ENCODE measurements at places on chromosomes 3 and 15.
A peak's percentile ranks its signal among the peaks of the same experiment; 100 is the strongest.

DNA sequence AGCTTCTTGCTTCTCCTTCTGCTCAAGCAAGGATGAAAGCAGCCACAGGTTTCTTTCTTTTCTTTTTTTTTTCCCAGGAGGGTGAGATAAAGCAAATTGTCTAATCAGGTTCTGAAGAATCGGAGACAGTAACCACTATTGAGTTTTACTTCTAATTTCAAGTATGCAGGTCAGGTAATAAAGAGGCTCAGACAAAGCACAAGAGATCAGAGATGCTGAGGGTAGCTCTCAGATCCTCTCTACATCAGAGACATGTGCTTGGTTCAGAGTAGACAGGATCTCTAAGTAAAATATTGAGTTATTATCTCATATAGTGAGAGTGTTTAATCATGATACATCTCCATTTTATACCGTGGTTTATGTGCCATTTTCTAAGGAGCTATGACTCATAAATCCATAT is 168.5 kb downstream of the NFKBIZ start:
- no peak for DNase-seq

DNA sequence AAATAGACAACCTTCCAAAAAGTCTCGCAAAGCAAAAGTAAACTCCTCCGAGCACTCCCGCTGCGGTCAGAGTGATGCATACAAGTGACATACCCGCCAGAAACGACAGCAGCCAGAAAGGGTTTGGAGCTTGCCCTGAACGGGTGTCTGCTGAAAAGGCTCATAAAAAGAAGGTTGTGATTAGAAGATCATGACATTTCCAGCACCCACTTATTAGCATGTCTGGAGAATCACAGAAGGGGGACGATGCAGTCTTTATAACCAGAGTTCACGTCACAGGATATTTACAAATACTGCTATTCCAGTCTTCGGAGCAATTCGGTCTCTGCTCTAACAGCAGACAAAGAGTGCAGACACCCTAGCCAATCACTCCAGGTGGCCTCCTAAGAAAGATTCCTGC is 59.1 kb upstream of the FRMD4B start:
- DNase-seq, result no peak

DNA sequence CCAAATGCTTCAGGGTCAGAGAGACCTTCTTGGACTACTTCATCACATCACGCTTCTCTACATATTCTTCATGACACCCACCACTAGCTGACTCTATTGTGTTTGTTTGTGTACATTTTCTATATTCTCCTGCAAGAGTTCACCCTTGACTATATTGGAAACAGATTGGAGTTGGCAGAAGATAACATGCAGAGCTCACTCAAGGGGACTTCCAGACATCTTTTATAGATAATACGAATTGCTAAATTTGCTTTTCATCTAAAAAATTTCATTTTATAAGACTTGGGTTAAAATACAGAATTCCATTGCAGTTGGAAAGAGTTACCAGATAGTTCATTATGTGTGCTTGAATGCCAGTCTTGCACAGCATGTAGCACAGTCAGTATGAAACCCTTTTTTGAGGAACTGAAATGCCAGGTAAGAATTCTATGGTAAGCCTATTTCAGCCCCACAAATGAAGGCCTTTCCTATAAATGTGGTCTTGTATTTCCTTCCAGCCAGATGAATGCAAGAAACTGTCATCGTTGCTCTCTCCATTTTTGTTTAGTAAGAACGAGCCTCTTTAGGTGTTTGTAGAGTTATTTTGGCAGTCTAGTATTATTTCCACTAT is 177.6 kb downstream of the GHSR start:
- DNase-seq, result no peak

DNA sequence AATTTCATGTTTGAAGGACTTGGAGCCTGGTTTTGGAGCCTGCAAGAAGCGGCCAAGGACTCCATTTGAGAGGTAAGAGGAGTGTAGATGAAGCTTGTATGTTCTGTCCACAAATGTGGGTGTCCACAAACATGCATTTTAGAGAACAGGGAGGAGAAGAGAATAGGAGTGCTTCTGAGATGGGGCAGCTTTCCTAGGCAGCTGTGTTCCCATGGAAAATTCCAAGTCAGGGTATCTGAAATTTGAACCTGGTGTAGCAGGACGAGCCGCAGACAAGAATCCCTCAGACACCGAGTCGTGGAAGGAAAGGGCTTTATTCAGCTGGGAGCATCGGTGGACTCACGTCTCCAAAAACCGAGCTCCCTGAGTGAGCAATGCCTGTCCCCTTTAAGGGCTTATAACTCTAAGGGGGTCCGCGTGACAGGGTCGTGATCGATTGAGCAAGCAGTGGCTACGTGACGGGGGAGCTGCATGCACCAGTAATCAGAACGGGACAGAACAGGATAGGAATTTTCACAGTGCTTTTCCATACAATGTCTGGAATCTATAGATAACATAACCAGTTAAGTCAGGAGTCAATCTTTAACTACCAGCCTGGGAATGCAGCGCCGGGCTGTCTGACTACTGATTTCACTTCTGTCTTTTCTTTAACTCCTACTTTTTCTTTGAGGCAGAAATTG is 71.4 kb upstream of the WDR72 start:
- no peak for DNase-seq

DNA sequence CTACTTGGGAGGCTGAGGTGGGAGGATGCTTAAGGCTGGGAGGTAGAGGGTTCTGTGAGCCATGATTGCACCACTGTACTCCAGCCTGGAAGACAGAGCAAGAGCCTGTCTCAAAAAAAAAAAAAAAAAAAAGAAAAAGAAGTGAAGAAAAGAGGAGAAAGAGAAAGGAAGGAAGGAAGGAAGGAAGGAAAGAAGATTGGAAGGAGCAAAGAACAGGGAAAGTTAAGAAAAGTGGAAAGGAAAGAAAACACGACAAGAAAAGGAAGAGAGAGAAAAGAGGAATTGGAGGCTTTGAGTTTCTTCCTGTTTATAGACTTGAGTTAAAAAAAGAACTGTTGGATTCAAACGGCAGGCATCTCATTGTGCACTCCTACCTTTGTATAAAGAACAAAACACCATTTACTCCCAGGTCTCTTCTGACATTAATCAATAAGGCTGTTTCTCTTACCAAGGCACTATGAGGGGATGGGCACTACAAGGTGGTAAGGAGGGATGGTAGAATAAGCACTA is 73.5 kb downstream of the EDEM1 start:
- DNase-seq, result no peak

DNA sequence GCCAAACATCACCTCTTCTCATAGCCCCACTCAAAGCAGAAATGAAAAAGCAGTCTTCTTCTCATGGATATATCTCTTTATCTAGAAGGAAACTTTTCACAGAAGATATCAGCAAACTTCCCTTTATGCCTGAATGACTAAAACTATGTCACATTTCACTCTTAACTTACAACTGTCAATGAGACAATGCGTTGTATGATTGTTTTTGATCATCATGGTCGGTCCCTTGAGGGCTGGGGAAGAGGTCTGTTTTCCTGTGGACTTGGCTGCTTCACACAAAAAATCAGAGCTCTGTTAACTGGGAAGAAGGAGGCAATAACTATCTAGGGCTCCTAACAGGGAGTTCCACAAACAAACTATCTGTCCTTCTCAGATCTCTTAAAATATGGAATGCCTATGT is 5.1 kb downstream of the NLGN1 start:
- no peak for DNase-seq

GRCh38 chr3:73815966-73816365 is 191.2 kb upstream of the PDZRN3 start:
- DNase-seq, result no peak

DNA sequence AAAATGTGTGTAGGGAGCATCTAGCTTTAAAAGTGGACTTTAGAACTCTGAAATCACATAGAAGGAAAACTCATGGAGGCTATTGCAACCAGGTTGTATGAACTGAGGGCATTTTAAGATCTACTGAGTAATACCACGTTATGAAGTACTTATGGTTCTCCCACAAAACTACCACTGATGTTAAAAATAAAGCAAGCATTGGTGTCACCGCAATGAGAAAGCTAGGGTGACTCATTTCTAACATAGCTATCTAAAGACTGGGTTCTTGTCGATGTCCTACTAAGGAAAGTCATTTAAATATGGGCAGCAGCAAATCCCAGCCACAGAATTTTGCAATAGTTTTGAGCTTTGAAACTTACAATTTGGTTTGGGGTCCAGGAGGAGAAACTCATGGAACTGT is 584.8 kb downstream of the DIPK2A start:
- no peak for DNase-seq

GRCh38 chr3:133540896-133541674 is 32.4 kb upstream of the CDV3 start:
- no peak for DNase-seq

DNA sequence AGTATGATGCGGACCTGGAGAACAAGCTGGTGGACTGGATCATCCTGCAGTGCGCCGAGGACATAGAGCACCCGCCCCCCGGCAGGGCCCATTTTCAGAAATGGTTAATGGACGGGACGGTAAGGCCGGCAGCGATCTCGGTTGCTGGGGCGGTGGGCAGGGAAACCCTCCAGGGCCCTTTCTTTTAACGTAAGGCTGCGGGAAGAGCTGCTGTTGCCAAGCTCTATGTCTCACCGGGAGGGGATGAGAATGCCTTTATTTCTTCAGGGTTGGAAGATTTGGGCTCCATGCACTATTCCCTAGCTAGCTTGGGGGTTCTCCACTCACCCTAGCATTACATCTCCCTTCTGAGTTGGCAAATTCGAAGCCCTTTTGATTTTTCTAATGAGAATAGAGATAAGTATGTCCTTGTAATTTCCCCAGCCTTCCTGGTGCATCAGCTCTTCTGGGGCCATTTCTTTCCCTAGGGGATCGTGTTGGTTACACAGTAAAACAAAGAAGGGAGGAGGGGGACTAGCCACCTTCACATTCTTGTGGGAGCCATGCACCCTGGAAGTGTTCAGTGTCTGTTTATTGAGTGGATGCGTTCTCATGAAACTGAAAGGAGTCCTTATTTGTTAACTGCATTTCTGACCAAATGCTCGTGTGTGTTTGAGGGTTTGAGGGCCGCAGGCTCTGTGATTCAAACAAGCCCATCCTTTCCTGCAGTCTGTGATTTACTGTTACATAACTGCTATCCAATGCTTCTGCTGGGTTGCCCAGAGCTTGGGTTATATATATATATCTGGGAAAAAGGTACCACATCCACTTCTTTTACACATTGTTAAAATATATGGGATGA is 982 bp downstream of the TAGLN3 start:
- no peak for DNase-seq

GRCh38 chr3:49807431-49808114 is 4.5 kb downstream of the INKA1 start:
- DNase-seq, result no peak

- DNase-seq, result peak; percentile 77
Observed at GRCh38 chr3:150106740-150107428, 136.2 kb upstream of the PFN2 start.

GRCh38 chr15:77185242-77185785 is 114.4 kb upstream of the TSPAN3 start:
- DNase-seq, result no peak

DNA sequence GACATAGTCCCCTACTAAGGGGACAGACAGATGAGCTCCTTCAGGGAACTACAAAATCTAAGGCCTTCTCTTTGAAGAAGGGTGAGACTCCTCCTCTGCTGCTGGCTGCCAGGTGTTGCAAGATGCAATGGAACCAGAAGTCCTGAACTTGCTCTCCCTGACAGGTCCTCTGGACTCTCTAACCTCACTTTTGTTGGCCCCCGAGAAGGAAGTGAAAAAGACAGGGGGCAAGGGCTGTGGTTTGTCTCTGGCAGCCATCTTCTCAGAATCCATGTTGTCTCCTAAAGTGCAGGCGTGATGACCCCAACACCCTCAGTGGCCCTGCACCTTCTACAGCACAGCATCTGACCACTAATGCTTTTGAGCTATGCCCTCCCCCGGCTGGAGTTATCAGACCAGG is 292.5 kb downstream of the CHST2 start:
- DNase-seq, result no peak

GRCh38 chr3:15476378-15476777 is 45.1 kb downstream of the COLQ start:
- DNase-seq, result no peak

GRCh38 chr3:195537995-195538394 is 5.1 kb downstream of the PPP1R2 start:
- DNase-seq, result no peak

- DNase-seq, result peak; percentile 6
Observed at GRCh38 chr15:64938192-64938591, 26.5 kb downstream of the ANKDD1A start.

- DNase-seq, result no peak
Observed at GRCh38 chr15:37038716-37039106, 61.6 kb downstream of the MEIS2 start.

- DNase-seq, result no peak
Observed at GRCh38 chr3:10357592-10358308, 36.8 kb upstream of the SEC13 start.

- DNase-seq, result no peak
Observed at GRCh38 chr15:80289528-80290495, 37.8 kb upstream of the CTXND1 start.

DNA sequence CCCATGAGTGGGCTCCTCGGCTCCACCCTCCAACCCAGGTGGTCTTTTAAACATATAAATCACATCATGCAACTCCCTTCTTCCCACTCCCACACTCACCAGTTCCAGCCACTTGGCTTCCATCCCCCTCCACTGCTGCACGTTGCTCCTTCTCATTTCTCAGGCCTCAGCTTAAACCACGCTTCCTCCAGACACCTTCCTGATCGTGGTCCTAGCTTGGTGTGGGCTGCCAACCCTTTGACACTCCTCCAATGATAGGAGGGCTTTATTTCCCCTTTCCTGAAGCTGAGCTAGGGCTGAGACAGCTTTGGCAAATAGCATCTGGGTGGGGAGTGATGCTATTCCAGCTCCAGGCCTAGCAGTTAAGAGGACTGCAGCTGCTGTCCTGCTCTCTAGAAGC is 130.1 kb downstream of the SRGAP3 start:
- no peak for DNase-seq

DNA sequence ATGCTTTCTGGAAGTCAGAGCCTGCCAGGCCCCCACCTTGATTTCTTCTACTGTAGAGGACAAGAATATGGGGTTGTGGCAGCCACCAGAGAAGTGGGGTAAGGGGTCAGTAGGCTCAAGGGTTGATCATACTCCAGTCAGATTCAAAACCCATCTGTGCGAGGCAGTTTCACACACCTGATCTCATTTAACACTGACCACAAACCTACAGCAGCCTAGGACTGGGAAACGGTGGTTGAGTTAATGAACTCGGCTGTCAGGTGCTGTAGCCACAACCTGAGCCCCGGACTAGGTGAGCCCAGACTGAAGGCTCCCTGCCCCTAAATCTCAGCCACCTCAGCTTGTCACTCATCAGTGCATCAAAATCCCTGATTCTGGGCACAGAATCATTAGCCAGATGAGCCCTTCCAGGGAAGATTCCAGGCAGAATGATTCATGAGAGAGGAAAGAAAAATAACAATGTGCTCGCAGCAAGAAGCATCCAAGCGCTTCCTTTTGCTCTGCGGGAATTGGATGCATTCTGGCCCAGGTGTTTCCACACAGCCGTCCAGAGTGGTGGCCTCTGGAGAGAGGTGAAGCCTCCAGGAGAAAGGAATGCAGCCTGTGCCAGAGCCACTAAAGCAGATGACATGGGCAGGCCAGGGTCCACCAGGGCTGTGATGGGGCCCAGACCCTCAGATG is 102.1 kb downstream of the SRGAP3 start:
- DNase-seq, result no peak

- no peak for DNase-seq
Observed at GRCh38 chr15:41926185-41927056, 32.6 kb upstream of the SPTBN5 start.

- no peak for DNase-seq
Observed at GRCh38 chr3:129758785-129759320, 134.7 kb downstream of the TMCC1 start.
